ENCODE measurements at places on chromosomes 16 and 17.

GRCh38 chr17:79627766-79628690, 17.2 kb upstream of the RBFOX3 start:
- no peak for DNase-seq

DNA sequence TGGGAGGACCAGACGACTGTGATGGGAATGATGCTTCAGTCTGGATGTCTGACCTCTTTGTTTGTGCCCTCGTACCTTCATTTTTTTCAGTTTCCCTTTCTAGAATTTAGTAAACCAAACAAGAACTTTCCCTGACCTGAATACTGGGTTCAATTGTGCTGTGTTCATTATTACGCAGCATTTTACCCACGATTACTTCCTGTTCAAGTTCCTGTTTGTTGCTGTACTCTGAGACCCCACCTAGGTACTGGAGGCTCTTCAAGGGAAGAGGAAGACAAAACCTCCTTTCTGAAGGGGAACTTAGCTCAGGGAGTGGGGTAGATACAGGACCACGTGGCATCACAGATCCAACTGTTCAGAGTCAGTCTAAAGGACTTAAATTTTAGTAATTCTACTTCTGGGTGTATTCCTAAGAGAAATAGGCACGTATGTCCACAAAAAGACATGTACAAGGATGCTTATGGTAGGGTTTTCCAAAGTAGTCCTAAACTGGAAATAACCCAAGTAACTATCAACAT, 9.2 kb upstream of the PRKCB start:
- no peak for DNase-seq

DNA sequence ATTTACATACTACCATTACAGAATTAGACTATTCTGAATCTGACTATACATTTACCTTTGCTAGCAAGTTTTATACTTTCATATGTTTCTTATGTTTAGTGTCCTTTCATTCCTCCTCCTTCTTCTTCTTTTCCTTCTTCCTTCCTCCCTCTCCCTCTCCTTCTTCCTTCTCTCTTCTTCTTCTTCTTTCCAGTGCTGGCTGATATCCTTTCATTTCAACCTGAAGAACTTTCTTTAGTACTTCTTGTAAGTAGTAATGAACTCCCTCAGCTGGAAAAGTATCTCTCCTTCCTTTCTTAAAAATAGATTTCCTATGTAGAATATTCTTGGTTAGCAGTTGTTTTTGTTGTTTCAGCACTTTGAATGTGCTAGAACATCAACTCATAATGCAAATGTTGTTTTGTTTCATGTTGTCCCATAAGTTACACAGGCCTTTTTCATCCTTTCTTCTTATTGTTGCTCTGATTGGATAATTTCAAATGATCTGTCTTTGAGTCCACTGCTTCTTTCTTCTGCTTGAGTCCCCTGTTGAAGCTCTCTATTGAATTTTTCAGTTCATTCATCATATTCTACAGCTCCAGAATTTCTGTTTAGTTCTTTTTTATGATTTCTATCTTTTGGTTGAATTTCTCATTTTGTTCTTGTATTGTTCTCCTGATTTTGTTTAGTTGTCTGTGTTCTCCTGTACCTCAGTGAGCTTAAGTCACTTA, 15.1 kb upstream of the TBX4 start:
- no peak for DNase-seq

DNA sequence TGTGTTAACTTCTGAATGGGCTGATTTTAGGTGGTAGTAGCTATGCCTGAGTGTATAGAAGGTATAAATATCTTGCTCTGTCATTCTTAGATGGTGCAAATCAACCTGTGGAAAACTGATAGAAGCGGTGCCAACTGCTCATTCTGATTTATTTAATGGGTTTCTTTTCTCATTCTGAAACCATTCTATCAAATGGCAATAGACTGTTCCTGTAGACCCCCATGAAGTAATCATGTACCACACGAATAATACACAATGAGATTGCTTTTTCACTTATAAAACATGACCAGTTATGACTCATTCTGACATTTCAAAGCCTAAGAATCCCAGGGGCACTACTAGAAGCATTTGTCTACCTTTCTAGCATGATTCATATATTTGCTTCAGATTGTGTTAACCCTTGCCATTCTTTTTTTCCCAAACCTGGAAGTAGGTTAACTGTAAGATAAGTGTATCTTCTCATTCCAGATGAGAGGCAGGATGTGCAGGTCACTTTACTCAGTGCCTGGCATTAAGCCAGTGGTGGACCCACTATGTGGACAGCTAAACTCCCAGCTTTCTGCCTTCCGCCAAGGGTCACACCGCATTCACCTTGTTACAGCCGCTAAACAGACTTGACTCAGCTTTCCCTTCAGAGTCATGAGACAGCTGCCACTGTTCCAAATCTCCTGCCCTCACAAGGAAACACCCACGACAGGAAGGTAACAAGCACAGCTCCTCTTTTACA, 16.4 kb upstream of the SLC16A11 start:
- DNase-seq = no peak

DNA sequence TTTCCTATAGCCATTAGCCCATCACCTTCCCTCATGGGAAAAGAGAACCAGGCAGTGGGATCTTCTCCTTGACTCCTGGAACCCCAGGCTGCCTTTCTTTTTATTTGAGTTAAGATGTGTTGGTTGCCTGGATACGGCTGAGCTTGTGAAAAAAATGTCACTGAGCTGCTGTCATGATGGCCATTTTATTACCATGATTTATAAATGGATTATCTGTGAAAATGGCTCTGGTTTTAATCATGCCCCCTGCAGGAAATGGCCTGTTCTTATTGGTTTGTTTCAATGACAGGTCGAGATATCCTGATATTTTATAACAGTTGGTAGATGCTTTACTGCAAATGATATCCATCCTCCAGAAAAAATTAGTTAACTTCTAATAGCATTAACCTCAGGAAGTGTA, 640.4 kb downstream of the CDH11 start:
- DNase-seq = no peak

- no peak for DNase-seq
These were observed 5.0 kb downstream of the THOC6 start for GRCh38 chr16:3028716-3029319.

DNA sequence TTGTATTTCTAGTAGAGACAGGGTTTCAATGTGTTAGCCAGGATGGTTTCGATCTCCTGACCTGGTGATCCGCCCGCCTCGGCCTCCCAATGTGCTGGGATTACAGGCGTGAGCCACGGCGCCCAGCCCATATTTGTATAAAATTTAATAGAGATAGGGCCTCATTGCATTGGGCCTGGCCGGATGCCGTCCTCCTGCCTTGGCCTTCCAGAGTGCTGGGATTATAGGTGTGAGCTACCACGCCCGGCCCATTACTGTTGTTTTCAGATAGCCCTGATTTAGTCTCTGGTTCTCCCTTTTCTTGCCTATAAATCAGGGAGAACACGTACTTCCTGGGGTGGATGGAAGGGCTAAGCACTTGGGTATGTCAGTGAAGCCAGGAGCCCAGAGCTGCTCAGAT, 3.5 kb downstream of the DEF8 start:
- DNase-seq = no peak

DNA sequence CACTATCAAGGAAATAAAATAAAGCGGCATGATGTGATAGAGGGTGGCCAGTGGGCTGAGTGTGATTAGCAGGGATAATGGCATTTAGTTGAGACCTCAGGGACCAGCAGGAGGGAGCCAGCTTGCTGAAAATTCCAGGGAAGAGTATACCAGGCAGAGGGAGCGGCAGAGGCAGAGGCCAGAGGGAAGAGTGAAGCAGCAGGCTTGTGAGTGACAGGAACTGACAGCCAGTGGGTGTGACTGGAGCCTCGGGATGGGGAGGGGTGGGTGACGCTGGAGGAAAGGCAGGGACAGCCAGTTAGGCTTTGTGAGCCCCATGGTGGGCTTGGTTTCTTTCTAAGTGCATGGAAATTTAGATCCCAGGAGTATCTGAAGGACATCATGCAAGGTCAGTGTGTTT, 209.7 kb upstream of the CACNG3 start:
- DNase-seq = no peak

DNA sequence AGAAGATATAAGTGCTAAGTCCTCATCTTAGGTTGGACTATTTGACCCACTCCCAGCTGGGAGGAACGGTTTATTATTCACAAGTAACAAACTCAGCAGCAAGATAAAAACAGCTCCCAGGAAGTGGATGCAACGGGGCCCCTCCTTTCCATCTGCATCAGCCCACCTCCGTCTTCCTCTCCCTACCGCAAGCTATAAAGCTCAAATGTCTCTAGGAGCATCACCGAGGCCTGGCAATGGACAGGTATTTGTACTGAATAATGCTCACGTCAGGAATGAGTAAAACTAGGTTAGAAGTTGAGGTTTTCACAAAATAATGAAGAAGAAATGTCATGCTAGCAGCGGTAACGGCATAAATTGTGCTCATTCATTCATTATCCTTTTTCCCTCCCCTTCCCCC, 408.7 kb upstream of the PSMD7 start:
- DNase-seq = no peak

DNA sequence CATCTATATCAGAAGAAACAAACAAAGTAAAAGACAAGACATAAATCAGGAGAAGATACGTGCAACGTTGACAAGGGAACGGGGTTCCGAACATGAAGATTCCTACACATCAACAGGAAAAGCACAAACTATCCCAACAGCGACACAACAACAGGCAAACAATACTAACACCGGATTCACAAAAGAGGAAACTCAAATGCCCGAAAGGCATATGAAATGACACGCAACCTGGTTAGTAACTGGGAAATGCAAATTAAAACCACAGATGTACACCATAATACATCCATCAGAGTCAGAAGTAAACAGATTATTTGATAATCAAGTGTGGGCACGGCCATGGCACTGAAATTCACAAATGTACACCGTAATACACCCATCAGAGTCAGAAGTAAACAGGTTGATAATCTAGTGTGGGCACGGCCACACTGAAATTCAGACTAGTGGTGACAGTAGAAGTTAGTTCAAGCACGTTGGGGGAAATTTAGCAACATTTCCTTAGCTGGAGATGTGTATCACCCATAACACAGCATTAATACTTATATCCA, 171.9 kb upstream of the RPH3AL start:
- DNase-seq = no peak

DNA sequence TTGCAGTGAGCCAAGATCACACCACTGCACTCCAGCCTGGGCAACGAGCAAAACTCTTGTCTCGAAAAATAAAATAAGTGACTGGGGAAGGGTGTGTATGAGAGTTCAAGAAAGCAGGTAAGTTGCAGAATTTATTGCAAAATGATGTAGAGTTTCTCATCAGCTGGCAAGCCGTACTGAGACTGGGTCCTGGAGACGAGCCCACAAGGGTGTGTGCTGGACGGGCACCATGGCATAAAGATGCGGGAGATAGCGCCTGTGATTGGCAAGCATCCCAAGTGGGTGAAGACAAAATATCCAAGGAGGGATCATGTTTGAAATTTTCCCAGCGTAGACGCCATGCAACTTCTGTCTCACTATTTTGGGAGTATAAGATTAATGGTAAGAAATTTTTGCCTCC, 59.4 kb downstream of the WNT3 start:
- no peak for DNase-seq

DNA sequence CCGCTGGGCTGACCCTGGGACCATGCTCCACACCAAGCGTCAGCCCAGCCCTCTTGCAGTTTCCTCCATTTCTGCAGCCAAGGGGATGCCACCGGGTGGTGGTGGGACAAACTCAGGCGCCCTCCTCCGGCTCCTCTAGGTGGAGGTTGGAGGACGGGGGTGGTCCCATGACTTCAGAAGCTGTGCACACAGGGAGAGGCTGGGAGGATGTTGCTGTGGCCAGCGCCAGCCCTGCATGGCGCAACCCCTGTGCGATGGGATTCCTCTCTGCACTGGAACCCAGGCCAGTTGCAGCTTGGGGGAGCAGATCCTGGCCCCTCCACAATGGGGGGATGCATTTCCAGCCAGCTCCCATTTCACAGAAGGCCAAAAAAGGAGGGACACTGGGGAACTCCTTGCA, 246.5 kb downstream of the C16orf95 start:
- DNase-seq = no peak

- peak; percentile 58 for DNase-seq
These were observed 5.8 kb downstream of the CDIPT start for GRCh38 chr16:29857133-29857760.

DNA sequence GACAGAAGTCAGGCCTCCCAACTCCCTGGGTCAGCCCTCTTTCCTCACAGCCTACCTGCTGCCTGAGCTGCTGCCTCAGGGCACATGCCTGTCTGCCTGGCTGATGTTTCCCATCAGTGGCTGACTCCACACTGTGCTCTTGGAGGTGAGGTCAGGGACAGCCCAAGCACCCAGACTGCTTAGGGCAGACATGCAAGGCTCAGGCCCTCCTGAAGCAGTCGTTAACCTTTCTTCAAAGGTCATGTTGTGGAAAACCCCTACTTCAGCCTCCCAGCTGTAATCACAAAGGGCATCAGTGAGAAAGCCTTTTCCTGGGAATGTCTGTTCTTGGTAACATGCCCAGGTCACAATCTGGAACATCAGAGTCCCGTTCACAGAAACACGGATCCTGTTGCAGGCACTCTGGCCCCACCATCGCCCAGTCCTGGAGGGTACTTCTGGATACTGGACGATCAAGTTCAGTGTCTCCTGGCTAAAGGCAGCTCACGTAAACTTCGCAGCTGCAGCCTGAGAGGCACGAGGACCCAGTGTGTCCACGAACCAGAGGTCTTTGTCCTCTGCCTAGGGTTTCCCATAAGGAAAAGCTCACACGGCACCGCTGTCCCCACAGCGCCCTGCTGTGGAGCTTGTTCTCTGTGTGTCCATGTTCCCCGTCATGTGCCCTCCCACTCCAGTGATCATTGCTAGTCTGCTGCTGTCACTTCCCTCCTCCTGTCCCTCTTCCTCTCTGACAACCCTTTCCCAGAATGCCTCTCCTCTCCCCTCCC, 54.9 kb downstream of the GNAO1 start:
- no peak for DNase-seq

- no peak for DNase-seq
These were observed 298.3 kb upstream of the ERCC4 start for GRCh38 chr16:13621639-13622038.

GRCh38 chr17:78096093-78096492, 32.5 kb downstream of the TMC6 start:
- DNase-seq = no peak

DNA sequence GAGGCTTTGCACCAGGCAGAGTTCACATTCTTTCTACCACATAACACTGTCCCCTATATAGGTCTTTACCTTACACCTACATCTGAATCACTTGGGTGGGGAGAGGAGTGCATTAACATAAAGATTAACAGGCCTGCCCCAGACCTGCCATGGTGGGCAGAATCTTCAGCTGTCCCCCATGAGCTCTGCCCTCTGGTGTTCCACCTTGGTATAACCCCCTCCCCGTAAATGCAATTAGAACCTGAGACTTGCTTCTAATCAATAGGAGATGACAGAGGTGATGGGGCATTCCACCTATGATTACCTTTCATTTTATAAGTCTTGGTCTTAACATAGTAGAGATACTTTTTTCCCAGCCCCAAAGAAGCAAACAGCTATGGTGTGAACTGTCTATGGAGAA, 20.4 kb upstream of the GRIN2A start:
- DNase-seq = no peak
